Left ventricle myocardium inferior (tissue), 1 donor: ENCODE measurements at places on chromosomes 5 and 9. TPM values are rescaled to one million over a fixed set of nuclear protein-coding genes. Genes with fewer than 3 reads are reported as not detected.

WNT8A gene
- total RNA-seq, result not detected

PPP1R26 gene
- total RNA-seq, result 20.9 TPM

TMEFF1 gene
- not detected for total RNA-seq

CTXN3 gene
- total RNA-seq, result not detected

LHX3 gene
- total RNA-seq, result not detected

SVEP1 gene
- total RNA-seq, result 8.8 TPM

ACOT12 gene
- total RNA-seq, result not detected

PCDHA11 gene
- not detected for total RNA-seq

IL9 gene
- total RNA-seq, result not detected

PCDHGA10 gene
- total RNA-seq, result 5.0 TPM

FIBCD1 gene
- total RNA-seq, result 0.58 TPM

RMI1 gene
- 5.2 TPM for total RNA-seq

NMUR2 gene
- not detected for total RNA-seq

CD72 gene
- 0.63 TPM for total RNA-seq

SUSD1 gene
- total RNA-seq, result 5.1 TPM

FSD1L gene
- total RNA-seq, result 7.6 TPM

GABRP gene
- 0.49 TPM for total RNA-seq

LECT2 gene
- not detected for total RNA-seq

QRFP gene
- not detected for total RNA-seq

ORM1 gene
- not detected for total RNA-seq
